ENCODE measurements at places on chromosomes 7 and 10. TPM values are rescaled to one million over a fixed set of nuclear protein-coding genes. Genes with fewer than 3 reads are reported as not detected.

Gene CCM2
- 30.6 TPM for total RNA-seq

Gene CACNA2D1
- total RNA-seq = 103 TPM

Gene SGCE
- 128 TPM for total RNA-seq

Gene LLCFC1
- total RNA-seq = not detected

Gene MYO3A
- total RNA-seq = 10.5 TPM

Gene NCF1
- total RNA-seq = 1.6 TPM

Gene ACTR3C
- total RNA-seq = 5.3 TPM

Gene CRPPA
- total RNA-seq = 9.6 TPM

Gene SPDYE2
- 0.27 TPM for total RNA-seq

Gene ZNF488
- total RNA-seq = 7.5 TPM

Gene ENTPD1
- 27.6 TPM for total RNA-seq

Gene MIOS
- 125 TPM for total RNA-seq

Gene FZD8
- 20.7 TPM for total RNA-seq

Gene C10orf105
- 0.11 TPM for total RNA-seq

Gene ELAPOR2
- total RNA-seq = 36.7 TPM

Gene FAM25C
- not detected for total RNA-seq

Gene LBX1
- total RNA-seq = not detected

Gene RBM20
- 2.7 TPM for total RNA-seq

Gene CALML3
- 0.33 TPM for total RNA-seq

Gene PRF1
- total RNA-seq = 0.71 TPM

Gene VGF
- 2.2 TPM for total RNA-seq

Gene ADAM8
- total RNA-seq = 4.0 TPM

Gene RSBN1L
- 69.3 TPM for total RNA-seq

Gene JCAD
- 58.3 TPM for total RNA-seq

Gene ANXA11
- 44.0 TPM for total RNA-seq

Gene MRLN
- total RNA-seq = 23.1 TPM

Gene A1CF
- total RNA-seq = not detected

Gene NXPH1
- total RNA-seq = 1.6 TPM

Gene EXOC4
- total RNA-seq = 180 TPM

Gene TAX1BP1
- total RNA-seq = 128 TPM

Gene CARD11
- total RNA-seq = 1.6 TPM

Gene PRSS1
- not detected for total RNA-seq

Gene ADRA2A
- 4.9 TPM for total RNA-seq

Gene SLC26A5
- 0.71 TPM for total RNA-seq

Gene SFRP4
- 116 TPM for total RNA-seq

Gene GNGT1
- total RNA-seq = 20.3 TPM

Gene SHH
- total RNA-seq = 0.33 TPM

Gene AKR1B15
- not detected for total RNA-seq

Gene CLCN1
- 0.22 TPM for total RNA-seq

Gene NDUFA5
- total RNA-seq = 113 TPM

Gene ZNF804B
- total RNA-seq = 6.3 TPM

Gene TLX1
- total RNA-seq = not detected

Gene MACC1
- 4.3 TPM for total RNA-seq

Gene SNX10
- 28.5 TPM for total RNA-seq

Gene C10orf95
- total RNA-seq = 0.93 TPM

Gene CRYGN
- not detected for total RNA-seq

Gene MPP7
- 30.6 TPM for total RNA-seq

Gene ASB10
- 0.44 TPM for total RNA-seq
